ENCODE measurements at places on chromosomes 16 and 17.
A peak's percentile ranks its signal among the peaks of the same experiment; 100 is the strongest.

DNA sequence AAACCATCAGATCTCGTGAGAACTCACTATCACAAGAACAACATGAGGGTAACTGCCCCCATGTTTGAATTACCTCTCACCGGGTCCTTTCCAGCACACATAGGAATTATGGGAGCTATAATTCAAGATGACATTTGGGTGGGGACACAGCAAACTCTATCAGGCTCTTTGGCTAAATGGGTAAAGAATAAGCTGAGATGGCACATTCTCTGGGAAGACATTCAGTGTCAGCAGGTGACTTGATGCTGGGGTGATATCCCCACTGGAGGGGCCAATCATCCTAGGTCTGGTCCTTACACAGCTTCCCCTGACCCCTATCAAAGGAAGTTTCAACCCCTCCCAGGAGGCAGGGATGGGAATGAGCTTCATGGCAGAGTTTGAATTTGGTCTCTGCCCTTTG lies 664.0 kb upstream of the EEF2KMT start:
- DNase-seq: no peak

- no peak for DNase-seq
Observed at GRCh38 chr16:14409563-14409962, 220.5 kb downstream of the PARN start.

GRCh38 chr16:1781254-1781653 lies 1.1 kb downstream of the SPSB3 start:
- DNase-seq: no peak

DNA sequence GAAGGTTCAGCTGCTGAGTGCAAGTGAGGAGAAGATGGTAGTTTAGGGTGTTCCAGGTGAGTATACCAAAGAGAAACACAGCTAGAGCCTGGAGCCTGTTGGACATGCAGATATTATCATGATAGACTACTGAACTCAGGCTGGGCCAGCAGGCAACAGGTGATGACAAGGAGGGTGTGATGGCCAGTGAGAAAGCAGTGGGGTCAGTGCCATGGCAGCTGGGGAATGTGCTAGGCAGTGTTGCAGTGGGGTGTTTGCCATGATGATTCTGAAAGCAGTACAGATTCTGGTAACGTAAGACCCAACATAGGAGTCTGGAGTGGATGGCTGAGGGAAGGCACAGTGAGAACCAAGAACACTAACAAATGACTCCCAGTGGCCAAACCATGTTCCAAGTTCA lies 57.4 kb downstream of the SHISA6 start:
- DNase-seq: no peak

- DNase-seq: peak; percentile 36
Observed at GRCh38 chr17:2214929-2215615, 88.5 kb downstream of the SMG6 start.
